ENCODE measurements at places on chromosomes 7 and 10.

DNA sequence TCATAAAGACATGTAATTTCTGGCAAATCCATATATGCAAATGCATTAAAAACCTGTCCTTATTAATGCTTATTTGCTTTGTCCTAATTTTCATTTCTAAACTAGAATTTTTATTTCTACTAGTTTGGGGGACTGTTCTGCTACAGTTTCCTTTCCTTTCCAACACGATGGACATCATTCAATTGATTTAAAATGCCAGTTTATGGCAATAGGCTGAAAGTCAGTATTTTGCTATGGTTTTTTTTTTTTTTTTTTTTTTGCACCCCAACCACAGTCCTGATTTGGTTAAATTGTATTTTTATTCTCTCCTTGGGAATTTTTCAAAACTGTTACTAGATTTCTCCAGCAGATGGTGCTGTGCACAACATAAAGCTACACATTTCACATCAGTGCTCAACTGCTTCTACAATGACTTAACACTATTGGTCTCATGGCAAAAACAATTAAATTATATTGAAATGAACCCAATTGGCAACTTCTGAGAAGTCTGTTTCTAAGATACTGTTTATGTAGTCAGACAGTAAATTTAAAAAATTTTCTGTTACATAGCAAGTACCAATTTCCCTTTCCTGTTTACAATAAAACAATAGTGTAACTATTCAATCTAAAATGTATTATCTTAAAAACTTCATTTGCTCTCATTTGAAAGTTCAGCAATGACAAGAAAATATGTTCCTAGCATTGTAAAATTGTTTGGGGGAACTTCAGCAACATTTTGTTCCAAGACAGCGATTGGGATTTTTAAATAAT, 193.8 kb upstream of the CCDC6 start:
- DNase-seq, result peak; percentile 57

DNA sequence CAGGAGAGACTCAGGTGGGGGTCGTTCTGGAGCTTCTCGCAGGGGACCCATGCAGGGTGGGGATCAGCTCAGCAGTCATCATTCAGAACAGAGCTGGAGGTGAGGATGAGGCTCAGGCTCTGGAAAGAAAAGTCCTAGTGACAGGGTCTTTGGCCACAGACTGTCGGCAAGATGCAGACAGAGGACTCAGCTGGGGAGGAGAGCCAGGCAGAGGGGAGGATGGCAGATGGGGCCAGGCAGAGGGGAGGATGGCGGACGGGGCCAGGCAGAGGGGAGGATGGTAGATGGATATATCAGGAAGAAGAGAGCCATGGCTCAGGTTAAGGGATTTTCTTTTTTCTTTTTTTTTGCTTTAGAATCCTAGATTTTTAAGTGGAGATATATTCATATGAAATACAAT, 7.7 kb upstream of the IL15RA start:
- DNase-seq, result no peak

DNA sequence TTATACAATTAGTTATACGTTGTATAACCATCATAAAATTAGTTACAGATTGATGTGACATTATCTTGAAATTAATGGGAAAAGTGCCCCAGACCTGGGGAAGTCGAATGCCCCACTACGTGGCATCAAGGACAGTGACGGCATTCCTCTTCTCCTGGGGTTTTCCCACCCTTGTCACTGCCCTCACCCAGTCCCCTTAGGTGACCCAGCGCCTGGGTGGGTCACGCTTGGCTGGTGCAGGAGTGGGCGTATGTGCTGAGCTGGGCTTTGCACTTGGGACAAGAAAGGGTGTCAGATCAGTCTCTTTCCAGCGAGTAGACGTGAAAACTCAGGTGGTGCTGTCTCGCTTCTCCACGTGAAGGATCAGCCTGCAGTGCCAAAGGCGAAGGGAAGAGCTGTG, 7.6 kb downstream of the FOXK1 start:
- no peak for DNase-seq

DNA sequence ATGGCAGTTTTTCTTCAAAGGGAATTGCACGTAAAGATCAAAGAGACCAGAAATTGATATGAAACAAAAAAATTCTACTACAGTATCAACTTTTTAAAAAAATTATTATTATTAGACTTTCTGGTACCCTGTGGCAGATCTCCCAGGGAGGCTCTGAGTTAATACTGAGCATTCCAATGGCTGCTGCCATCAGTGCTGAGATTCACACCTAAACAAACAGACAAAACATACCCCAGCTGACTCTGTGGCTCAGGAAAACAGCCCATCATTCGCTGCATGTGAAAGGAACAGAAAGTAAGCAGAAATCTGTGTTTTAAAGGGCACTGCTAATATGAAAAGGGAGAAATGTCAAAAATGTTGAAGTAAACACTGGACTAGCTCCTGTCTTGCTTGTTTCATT, 118.4 kb downstream of the GRM3 start:
- no peak for DNase-seq

DNA sequence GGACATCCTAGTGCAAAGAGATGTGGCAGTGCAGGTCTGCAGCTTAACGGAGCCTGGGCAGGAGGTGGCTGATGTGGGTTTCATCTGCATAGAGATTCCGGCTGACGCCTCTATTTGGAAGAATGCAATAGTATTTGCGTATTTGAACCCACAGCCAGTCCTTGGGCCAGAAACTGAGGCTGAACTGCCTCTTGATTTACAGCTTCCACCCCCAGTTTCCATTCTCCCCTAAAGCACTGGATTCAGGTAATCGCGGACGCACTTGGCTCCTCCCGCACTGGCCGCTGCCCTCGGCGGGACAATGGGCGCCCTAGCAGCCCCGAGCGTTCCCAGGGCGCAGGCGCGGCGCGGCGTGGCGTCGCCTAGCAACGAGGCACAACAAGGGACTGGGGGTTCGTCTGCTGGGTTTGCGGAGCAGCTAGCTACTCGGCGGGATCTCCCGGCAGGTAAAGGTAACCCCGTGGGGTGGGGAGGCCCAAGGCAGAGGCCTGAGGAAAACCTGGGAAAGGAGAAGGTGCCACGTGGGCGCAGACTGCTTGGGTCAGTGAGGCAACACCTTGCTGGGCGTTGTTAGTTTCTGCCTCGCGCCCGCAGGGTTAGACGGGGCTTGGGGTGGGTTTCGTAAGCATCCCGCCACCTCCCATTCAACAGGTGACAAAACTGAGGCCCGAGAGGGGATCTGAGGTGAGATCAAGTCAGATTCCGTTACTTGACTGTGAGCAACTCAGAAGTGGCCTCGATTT, at the start of gene ARMC3:
TSS of gene ARMC3 (plus strand) at position 393 of the 743 bp plus-strand sequence. CDS start 3,944 bp downstream, outside the sequence.
- DNase-seq, result no peak

GRCh38 chr10:30028738-30029030, 30.7 kb downstream of the JCAD start:
- no peak for DNase-seq

DNA sequence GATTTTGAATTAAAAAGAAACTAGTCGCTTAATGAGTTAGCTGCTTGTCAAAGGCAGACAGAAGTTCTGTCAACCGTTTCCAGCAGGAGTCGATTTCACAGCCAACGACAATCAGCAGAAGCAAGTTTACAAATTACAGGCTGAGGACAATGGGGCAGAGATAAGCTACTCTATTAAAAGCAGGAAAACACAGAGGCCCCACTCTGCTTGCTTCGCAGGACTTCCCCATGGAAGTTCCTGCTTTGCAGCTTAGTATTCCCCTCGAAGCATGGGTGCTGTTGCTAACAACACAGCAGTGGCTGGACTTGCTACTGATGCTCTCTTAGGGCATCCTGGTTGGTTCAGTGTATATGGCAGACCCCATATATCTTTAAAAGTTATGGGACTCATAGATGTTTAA, 50.8 kb upstream of the KLF6 start:
- no peak for DNase-seq

GRCh38 chr7:30752979-30753378, 1.0 kb downstream of the INMT start:
- no peak for DNase-seq

GRCh38 chr10:124077208-124077993, 16.0 kb downstream of the CHST15 start:
- DNase-seq, result no peak

GRCh38 chr7:38565289-38565688, 65.9 kb downstream of the AMPH start:
- DNase-seq, result no peak

- DNase-seq, result peak; percentile 36
Observed at GRCh38 chr10:71797533-71798307, 24.4 kb upstream of the VSIR start.

DNA sequence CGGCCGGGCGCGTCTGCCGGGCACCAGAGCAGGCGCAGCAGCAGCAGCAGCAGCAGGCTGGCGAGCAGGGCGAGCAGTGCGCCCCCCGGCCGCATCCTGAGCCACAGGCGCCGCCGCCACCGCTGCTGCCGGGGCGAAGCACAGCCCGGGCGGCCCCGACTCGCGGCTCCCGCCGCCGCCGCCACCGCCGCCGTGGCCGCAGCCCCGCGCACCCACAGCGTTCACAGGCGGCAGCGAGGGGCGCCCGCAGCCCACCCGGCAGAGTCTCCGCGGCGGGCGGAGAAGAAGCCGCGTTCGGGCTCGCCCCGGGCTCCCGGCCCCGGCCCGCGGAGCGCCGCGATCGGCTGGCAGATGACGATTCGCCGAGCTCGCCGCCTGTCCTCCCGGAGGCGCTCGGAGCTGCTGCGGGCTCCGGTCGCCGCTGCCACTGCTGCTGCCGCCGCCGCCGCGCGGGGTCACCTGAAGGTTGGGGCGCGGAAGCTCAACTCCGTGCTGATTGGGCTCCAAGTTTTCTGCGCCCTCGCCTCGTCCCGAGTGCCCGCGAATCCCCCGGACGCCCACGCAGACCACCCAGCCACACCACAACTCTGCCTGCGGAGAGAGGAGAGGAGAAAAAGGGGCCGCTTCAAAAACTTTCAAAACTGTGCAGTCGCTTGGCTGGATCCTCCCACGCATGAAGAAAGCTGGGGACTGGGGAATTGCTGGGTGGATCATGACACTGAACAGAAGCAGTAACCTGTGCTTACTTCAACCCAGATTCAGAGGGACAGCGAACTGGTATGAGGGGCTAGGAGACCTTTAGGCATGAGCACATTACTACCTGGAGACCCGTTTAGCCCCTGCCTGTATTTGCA, at the start of gene ST8SIA6:
TSS of gene ST8SIA6 (minus strand) at position 435 of the 854 bp plus-strand sequence. CDS start at position 95, 340 bp downstream.
- no peak for DNase-seq

DNA sequence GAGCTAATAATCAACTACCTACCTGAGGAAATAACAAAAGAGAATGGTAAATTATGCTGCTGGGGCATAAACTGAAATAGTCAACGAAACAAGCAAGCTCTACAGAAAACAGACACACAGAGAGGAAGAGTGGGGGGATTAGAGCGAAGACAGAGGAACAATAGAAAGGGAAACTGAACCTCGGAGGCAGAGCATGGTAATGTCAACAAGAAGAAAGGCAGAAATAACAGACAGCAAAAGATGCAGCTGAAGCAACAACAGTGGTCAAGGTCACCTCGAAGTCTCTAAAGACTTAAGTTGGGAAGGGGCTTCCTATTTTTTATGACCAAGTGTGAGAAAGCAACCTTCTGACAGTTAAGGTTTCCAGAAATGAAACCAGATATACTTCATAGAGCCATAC, 177.0 kb downstream of the ZNF438 start:
- peak; percentile 67 for DNase-seq

- no peak for DNase-seq
Observed at GRCh38 chr7:39557911-39558310, 8.3 kb upstream of the YAE1 start.

GRCh38 chr7:124934841-124935240, 5.2 kb upstream of the POT1 start:
- no peak for DNase-seq

DNA sequence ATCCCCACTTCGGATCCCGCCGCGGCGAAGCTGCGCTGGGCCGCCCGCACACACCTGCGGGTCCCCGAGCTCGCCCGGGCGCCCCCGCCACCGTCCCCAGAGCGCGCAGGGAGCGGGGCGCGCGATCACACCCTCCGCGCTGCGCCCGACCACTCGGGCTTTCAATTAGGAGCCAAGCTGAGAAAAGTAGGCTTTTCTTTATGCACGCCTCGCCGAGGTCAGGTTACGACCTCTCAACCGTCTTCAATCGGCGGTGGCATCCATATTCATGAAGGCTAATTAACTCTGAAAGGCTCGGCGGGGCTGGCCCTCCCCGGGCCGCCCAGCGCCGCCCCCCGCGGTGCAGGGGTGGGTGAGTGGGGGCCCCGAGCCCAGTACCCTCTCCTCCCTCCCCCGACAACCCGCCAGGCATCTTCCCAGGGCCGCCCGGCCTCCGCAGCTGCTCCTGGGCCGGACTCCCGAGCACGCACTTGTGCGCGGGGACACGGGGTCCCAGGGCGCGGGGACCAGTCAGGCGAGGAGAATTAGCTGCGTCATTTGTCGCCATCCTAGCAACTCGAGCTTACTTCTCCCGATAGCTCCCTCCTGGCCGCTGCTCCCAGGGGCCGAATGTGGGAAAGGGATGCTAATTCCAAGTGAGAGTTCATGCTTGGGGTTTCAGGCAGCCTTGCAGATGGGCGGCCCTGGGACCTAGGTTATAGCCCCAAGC, 155.5 kb upstream of the LYZL2 start:
- peak; percentile 64 for DNase-seq

GRCh38 chr10:114868870-114869519, 47.4 kb downstream of the FHIP2A start:
- no peak for DNase-seq

DNA sequence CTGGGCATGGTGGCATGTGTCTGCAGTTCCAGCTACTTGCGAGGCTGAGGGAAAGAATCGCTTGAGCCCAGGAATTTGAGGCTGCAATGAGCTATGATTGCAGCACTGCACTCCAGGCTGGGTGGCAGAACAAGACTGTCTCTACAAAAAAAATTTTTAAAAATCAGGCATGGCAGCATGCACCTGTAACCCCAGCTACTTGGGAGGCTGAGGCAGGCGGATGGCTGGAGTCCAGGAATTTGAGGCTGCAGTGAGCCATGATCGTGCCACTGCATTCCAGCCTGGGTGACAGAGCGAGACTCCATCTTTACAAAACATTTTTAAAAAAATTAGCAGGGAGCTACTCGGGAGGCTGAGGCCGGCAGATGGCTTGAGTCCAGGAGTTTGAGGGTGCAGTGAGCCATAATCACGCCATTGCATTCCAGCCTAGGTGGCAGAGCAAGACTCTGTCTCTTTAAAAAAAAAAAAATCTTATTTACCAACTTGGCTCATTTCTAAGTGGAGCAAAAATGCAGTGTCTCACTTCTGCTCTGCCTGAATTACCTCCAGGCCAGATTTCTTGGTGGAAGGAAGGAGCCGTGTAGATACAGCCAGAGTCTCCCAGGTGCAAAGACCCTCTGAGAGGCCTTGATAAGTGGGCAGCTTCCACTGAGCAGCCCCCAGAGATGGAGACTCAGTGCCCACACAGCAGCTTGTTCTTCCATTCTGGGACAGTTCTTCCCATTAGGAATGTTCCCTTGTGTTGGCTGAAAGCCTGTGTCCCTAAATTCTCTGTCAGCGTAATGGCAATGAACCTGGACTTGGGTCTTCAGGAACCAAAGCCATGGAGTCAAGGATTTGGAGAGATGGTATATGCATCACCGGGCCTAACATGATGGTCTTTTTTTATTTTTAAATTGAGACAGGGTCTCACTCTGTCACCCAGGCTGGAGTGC, 30.0 kb downstream of the GTF2IRD1 start:
- no peak for DNase-seq

GRCh38 chr7:92723943-92724342, 112.4 kb downstream of the CDK6 start:
- DNase-seq, result peak; percentile 45
